ENCODE measurements at places on chromosomes 12 and 14. TPM values are rescaled to one million over a fixed set of nuclear protein-coding genes. Genes with fewer than 3 reads are reported as not detected.

PLA2G1B gene
- total RNA-seq: not detected

IFT43 gene
- 31.6 TPM for total RNA-seq

KRT78 gene
- not detected for total RNA-seq

SLC39A2 gene
- total RNA-seq: not detected

SETD3 gene
- 90.3 TPM for total RNA-seq

GPRC5A gene
- not detected for total RNA-seq

SLC6A13 gene
- not detected for total RNA-seq

GALNT8 gene
- total RNA-seq: not detected

PCK2 gene
- 151 TPM for total RNA-seq

DCAF11 gene
- total RNA-seq: 103 TPM

LMO3 gene
- not detected for total RNA-seq

CLBA1 gene
- 14.5 TPM for total RNA-seq

SPIC gene
- total RNA-seq: not detected

FGF6 gene
- total RNA-seq: not detected

LRFN5 gene
- not detected for total RNA-seq

FAM186B gene
- total RNA-seq: not detected

DNAI7 gene
- total RNA-seq: not detected

CCDC177 gene
- not detected for total RNA-seq

SRRM4 gene
- total RNA-seq: not detected

SMIM10L1 gene
- total RNA-seq: 4.9 TPM

NELL2 gene
- total RNA-seq: 207 TPM

FERMT2 gene
- 0.07 TPM for total RNA-seq

NRXN3 gene
- not detected for total RNA-seq

EGLN3 gene
- total RNA-seq: not detected

CD4 gene
- total RNA-seq: not detected

TUNAR gene
- total RNA-seq: not detected

AICDA gene
- 6.3 TPM for total RNA-seq

IFNG-AS1 gene
- not detected for total RNA-seq

TCL1B gene
- total RNA-seq: not detected

CLEC4C gene
- total RNA-seq: not detected

BBS10 gene
- total RNA-seq: 22.1 TPM

RNU4-1 gene
- under 0.01 TPM for total RNA-seq

AKAP3 gene
- total RNA-seq: 0.69 TPM

ARHGAP9 gene
- total RNA-seq: 6.7 TPM

OTOGL gene
- not detected for total RNA-seq

CPM gene
- not detected for total RNA-seq

CMA1 gene
- total RNA-seq: not detected

GDF3 gene
- not detected for total RNA-seq

SLC25A3 gene
- 478 TPM for total RNA-seq

DACT1 gene
- total RNA-seq: 0.11 TPM

LTBR gene
- total RNA-seq: not detected

TROAP gene
- 58.2 TPM for total RNA-seq

POTEG gene
- total RNA-seq: not detected
